ENCODE measurements at places on chromosomes 7 and 10.
A peak's percentile ranks its signal among the peaks of the same experiment; 100 is the strongest.

DNA sequence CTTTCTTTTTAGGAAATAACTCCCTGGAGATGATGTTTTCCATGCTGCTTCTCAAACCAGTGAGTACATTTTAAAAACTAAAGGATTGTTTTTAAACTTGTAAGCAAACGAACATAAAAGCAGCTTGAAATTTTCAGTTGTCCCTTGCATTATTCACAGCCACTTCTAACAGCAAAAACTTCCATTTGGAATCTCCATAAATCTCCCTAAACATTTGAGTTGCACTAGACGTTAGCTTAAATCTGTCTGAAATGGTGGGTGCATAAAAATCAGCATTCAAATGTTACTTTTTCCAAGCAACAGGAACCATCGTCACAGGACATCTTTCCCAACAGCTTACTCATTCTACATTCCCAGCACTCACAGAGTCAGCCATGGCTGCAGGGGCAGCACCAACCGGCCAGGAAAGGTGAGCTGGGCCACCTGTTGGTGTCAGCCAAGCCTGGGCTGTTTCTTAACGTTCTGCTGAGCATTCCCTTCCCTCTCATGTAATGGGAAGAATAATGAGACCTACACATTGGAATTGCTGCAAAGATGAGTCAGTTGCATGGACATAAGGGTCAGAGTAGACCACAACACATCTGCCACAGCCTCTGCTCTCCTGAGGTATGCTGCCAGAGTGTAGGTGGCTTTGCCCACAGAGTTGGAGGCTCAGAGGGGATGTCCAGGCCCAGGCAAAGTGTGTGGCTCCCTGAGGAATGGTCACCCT lies 163.2 kb downstream of the TNS3 start:
- no peak for DNase-seq

- no peak for DNase-seq
These were observed 133.2 kb upstream of the IGFBP3 start for GRCh38 chr7:46054272-46054671.

- no peak for DNase-seq
These were observed 21.5 kb downstream of the CLDN12 start for GRCh38 chr7:90424720-90425119.

DNA sequence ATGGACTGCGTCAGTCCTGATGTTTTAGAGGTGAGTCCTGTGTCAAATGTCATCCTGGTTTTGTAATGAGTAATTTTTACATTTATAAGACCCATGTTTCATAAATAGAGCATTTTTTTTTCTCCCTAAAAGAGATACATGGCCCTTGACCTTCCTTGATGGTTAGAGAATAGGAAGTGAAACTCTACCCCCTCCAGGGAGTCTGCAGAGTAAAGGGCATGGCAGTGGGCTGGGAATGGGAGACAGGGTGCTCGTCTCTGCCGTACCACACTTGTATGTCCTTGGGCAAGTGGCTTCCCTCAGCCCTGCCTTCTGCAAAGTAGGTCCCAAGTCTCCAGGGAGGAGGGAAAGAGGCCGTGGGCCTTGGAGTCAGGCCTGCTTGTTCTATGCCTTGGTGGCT lies 63.9 kb downstream of the WDFY4 start:
- DNase-seq = no peak

DNA sequence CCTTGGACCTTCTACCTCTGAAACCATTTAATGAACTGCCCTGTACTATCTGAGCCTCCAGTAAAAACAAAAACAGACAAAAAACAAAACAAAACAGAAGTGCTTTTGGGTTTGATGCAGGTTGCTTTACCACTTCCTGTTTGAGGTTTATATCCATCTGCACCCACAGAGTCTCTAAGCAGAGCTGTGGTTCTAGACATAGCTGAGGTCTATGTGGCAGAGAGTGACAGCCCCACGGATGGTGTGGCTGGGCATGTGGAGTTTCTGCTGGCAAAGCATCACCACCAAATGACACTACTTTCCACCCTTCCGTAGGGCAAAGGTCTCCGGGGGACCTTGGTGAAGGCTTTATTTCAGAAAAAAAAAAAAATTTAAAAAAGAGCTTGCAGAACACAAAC lies 754.2 kb downstream of the GRID1 start:
- DNase-seq = no peak

GRCh38 chr10:114723991-114724715 lies 66.1 kb upstream of the ABLIM1 start:
- no peak for DNase-seq

DNA sequence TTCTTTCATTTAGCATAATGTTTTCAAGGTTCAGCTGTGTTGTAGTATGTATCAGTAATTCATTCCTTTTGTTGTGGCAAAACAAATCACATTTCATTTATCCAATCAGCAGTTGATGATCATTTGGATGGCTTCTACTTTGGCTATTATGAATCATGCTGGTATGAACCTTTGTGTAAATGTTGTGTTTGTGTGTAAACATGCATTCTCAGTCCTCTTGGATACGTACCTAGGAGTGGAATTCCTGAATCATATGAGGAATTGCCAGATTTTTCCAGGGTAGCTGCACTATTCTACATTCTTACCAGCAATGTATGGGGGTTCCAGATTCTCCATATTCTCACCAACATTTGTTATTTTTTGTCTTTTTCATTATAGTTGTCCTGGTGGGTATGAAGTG lies 578.5 kb upstream of the MKI67 start:
- DNase-seq = no peak

- DNase-seq = no peak
These were observed 62.4 kb upstream of the MKLN1 start for GRCh38 chr7:131265227-131265626.

DNA sequence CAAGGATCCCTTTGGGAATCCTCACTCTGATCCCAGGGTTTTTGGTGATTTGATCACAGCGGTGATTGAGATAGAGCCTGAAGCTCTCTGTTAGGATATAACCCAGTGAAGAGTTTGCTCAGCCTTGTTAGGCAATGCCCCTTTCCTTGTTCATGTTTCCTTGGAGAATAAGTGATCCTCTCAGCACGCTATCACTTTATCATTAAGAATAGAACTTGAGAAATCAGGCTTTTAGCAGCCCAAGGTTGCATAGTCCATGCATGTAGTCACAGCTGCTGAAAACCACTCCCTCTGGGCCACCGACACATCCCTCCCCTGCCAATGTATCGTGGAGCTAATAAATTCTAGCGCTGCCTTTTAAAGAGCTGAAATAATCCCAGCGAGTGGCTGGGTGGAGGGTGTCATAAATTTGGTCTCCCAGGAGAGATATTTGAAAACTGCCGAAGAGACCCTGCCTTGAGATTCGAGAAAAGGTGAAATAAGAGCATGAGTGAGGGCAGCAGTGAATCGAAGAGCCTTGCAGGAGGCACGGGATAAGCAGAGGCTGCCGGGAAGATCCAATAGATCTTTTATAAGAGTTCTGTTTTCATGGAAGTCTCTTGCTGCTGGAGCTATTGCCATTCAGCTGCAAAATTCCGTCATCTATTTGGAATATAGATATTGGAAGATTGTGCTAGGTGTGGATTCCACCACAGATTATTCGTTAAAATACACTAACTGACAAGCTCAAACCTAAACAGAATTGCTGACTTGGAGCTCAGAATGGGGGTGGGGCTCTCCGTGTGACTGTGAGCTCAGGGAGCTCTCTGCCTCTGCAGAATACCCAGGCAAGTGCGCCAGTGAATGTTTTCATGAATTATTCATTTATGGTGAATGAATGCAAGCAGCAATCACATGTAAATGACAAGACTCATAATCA lies 249.8 kb downstream of the TRIL start:
- DNase-seq = no peak

GRCh38 chr7:124257638-124258308 lies 224.9 kb upstream of the TMEM229A start:
- no peak for DNase-seq

- DNase-seq = no peak
These were observed 1019.4 kb downstream of the TYW1 start for GRCh38 chr7:68015978-68016532.

- no peak for DNase-seq
These were observed 20.5 kb downstream of the GPER1 start for GRCh38 chr7:1108264-1108920.

- DNase-seq = peak; percentile 92
These were observed 165.3 kb downstream of the AGMO start for GRCh38 chr7:15396210-15397158.

DNA sequence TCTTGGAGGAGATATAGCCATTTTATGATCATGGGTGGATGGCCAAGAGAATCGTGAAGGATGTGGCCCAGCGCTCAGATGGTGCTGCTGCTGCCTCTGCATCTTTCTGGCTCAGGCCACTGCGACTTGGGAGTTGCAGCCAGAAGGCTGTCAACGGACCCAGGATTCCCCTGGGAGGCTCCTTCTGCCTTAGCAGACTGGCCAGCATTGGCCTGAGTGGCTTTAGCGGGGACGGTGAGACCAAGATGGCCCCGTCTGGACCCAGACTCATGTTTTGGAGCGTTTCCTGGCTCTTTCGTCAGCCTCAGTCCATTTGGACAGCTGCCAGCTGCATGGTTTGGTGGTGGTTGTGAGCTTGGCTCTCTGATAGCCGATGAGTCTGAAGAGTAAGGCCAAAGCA lies 97.2 kb downstream of the GALNT17 start:
- DNase-seq = no peak

GRCh38 chr7:44232901-44233715 lies 32.3 kb downstream of the YKT6 start:
- no peak for DNase-seq

DNA sequence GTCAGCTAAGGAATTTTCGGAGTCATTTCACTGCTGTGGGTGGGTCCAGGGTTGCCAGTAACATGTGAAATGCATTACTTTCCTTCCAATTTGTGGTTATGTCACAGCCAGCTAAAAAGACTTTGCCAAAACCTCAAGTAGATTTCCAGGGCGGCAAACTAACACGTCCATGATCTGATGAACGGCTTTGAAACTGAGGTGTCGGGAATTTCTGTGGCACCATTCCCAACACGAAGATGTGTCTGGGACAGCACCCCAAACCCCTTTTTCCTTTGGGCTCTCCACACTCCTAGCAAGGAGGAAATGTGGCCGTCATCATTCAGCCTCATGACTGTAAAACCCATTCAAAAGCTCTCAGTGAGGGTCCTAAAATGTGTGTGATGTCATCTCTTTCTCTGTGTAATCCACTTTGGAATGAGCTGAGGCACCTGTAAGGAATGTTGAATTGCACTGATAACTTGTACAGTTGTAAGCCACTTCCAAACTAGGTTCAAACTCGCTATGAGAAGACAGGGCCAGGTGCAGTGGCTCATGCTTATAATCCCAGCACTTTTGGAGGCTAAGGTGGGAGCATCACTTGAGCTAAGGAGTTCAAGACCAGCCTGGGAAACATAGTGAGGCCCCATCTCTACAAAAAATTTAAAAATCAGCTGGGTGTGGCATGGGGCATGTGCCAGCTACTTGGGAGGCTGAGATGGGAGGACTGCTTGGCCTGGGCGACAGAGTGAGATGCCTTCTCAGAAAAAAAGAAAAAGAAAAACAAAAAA lies 146.1 kb upstream of the FRMD4A start:
- no peak for DNase-seq

- DNase-seq = no peak
These were observed 124.2 kb downstream of the ARHGAP12 start for GRCh38 chr10:31804352-31804810.
